Activated CD4-positive, alpha-beta T cell treated with anti-CD3 and anti-CD28 coated beads, Interleukin-2, amount 10 ng/mL, durations not matched to agents 7 days and 5 days (primary cell): ENCODE measurements at places on chromosomes 13 and 19. TPM values are rescaled to one million over a fixed set of nuclear protein-coding genes. Genes with fewer than 3 reads are reported as not detected.
A peak's percentile ranks its signal among the peaks of the same experiment; 100 is the strongest.

DNA sequence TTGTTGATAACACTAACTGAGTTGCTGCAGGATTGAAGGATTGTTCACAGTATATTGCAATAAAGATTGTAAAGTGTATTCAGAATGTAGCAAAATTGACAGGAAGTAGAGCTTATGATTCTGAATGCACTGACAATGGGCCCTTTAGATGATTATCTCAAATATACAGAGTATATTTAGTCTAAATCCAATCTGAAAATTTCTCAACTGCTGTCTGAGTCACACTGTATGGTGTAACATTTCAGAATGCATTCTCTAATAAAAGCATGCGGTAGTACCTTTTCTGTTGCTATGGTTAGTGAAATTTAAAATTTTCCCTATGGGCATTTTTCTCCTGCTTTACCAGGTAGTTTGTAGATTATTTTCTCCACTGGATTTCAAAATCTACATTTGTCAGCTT, 365.2 kb downstream of the PCDH17 start:
- H3K4me1 ChIP-seq, result no peaks in the 10 kb centered on the region
- no peaks in the 10 kb centered on the region for H3K27me3 ChIP-seq
- DNase-seq, result no peak
- H3K36me3 ChIP-seq, result no peaks in the 10 kb centered on the region

The ZNF614 gene
- 9.0 TPM for total RNA-seq

The CD70 gene
- 12.6 TPM for total RNA-seq

- no peaks in the 10 kb centered on the region for H3K27me3 ChIP-seq
- H3K4me1 ChIP-seq, result no peaks in the 10 kb centered on the region
- no peaks in the 10 kb centered on the region for H3K36me3 ChIP-seq
Observed at GRCh38 chr13:101841698-101842097, 389.2 kb downstream of the ITGBL1 start.

DNA sequence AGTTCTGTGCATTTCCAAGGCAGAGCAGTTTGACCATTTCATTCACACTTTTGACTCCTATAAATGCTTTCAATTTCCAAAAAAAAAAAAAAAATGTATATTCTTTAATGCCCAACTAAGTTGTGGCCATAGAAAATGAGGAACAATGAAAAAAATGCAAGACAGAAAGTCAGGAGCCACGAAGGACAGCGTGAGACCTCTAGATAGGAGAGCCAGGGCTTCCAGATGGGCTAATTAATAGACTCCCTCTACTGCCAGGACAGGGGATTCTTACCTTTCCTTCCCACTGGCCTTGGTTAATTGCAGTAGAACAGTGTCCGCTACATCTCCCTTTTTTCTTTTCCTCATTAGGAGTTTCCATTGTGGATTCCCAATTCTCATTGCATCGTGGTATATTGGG, 8.6 kb downstream of the FPR3 start:
- no peaks in the 10 kb centered on the region for H3K4me1 ChIP-seq
- no peaks in the 10 kb centered on the region for H3K36me3 ChIP-seq
- no peaks in the 10 kb centered on the region for H3K27me3 ChIP-seq

DNA sequence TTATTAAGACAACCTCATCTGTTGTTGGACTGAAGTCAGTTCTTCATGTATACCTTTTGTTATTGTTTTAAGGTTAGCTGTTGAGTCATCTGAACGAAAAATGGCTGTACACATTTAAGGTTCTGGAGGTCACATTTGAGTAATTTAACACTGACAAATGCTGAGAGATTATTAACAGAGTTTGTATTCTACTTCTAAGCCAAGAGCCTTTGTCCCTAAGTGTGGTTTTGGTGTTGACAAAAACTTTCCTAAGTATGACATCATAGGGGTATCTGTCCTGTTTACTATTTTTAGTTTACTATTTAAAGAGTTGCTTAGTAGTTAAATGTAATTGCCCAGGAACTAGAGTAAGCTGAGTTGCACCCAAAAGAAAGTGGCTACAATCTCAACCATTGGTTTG, 71.9 kb downstream of the CDK8 start:
- H3K27ac ChIP-seq, result no peak overlapping the region
- H3K4me1 ChIP-seq, result peaks cover 20% of the 10 kb centered on the region
- no peak for DNase-seq
- no peak overlapping the region for H3K4me3 ChIP-seq
- H3K27me3 ChIP-seq, result no peaks in the 10 kb centered on the region

The EVI5L gene
- 9.7 TPM for total RNA-seq

GRCh38 chr19:3547767-3548282, 8.9 kb downstream of the TEKTIP1 start:
- no peak overlapping the region for H3K4me3 ChIP-seq
- DNase-seq, result no peak
- peaks cover 10% of the 10 kb centered on the region for H3K36me3 ChIP-seq
- H3K27me3 ChIP-seq, result no peaks in the 10 kb centered on the region
- H3K4me1 ChIP-seq, result peaks cover 15% of the 10 kb centered on the region

The ZNF30 gene
- 4.0 TPM for total RNA-seq

The ZNF799 gene
- 4.7 TPM for total RNA-seq

GRCh38 chr19:8517551-8518442, 3.8 kb upstream of the ZNF414 start:
- peak; percentile 77 for DNase-seq
- H3K27me3 ChIP-seq, result no peaks in the 10 kb centered on the region
- H3K36me3 ChIP-seq, result peaks cover 40% of the 10 kb centered on the region
- H3K4me3 ChIP-seq, result peak overlapping the region; percentile 60
- peaks cover 64% of the 10 kb centered on the region for H3K4me1 ChIP-seq

- no peaks in the 10 kb centered on the region for H3K4me1 ChIP-seq
- DNase-seq, result no peak
- H3K27ac ChIP-seq, result no peak overlapping the region
- no peaks in the 10 kb centered on the region for H3K36me3 ChIP-seq
- H3K27me3 ChIP-seq, result no peaks in the 10 kb centered on the region
Observed at GRCh38 chr13:92640936-92641335, 585.7 kb upstream of the GPC6 start.

- H3K27ac ChIP-seq, result peak overlapping the region; percentile 82
- H3K36me3 ChIP-seq, result peaks cover 7% of the 10 kb centered on the region
- DNase-seq, result no peak
- H3K4me3 ChIP-seq, result peak overlapping the region; percentile 63
- H3K27me3 ChIP-seq, result peaks cover 22% of the 10 kb centered on the region
Observed at GRCh38 chr19:17391371-17392151, 2.4 kb downstream of the CCDC194 start.

- H3K4me3 ChIP-seq, result no peak overlapping the region
- H3K36me3 ChIP-seq, result no peaks in the 10 kb centered on the region
- peaks cover 8% of the 10 kb centered on the region for H3K27me3 ChIP-seq
- no peak overlapping the region for H3K27ac ChIP-seq
- H3K4me1 ChIP-seq, result peaks cover 5% of the 10 kb centered on the region
- no peak for DNase-seq
Observed at GRCh38 chr19:48424694-48425219, 21.0 kb upstream of the GRWD1 start.

The NCR1 gene
- total RNA-seq, result not detected

The SHD gene
- total RNA-seq, result not detected

GRCh38 chr19:33547676-33548075, 26.1 kb upstream of the PEPD start:
- H3K36me3 ChIP-seq, result no peaks in the 10 kb centered on the region
- H3K27me3 ChIP-seq, result peaks cover under 1% of the 10 kb centered on the region
- no peak for DNase-seq
- no peaks in the 10 kb centered on the region for H3K4me1 ChIP-seq
- H3K4me3 ChIP-seq, result no peak overlapping the region

DNA sequence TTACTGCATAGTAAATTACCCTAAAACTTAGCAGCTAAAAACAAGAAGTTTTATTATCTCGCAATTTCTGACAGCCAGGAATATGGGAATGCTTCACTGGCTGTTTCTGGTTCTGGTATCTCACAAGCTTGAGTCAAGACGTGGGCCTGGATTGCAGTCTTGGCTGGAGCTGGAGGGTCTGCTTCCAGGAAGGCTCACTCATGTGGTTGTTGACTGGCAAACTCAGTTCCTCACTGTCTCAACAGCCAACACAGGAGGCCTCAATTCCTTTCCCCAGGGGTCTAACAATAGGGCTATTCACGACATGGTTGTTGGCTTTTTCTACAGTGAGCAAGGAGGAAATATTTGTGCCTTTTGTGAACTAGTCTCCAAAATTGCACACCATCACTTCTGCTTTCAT, 146.3 kb downstream of the GPC5 start:
- H3K4me3 ChIP-seq, result no peak overlapping the region
- H3K36me3 ChIP-seq, result no peaks in the 10 kb centered on the region
- no peak overlapping the region for H3K27ac ChIP-seq

The ZSWIM9 gene
- 9.3 TPM for total RNA-seq
